RWPE2 (cell line): ENCODE measurements at places on chromosomes 7 and 10.
A peak's percentile ranks its signal among the peaks of the same experiment; 100 is the strongest.

- no peak for DNase-seq
Measured at GRCh38 chr10:88383276-88383675, 199.8 kb downstream of the RNLS start.

- DNase-seq, result no peak
Measured at GRCh38 chr10:71486484-71487114, 89.9 kb downstream of the CDH23 start.

GRCh38 chr7:150959739-150960734 lies 18.1 kb downstream of the KCNH2 start:
- DNase-seq, result no peak

- DNase-seq, result no peak
Measured at GRCh38 chr10:127619546-127620325, 70.6 kb downstream of the NPS start.

GRCh38 chr10:14953424-14954000 lies 384 bp downstream of the DCLRE1C start:
- DNase-seq, result peak; percentile 51

- no peak for DNase-seq
Measured at GRCh38 chr10:119759832-119760231, 34.0 kb downstream of the INPP5F start.

GRCh38 chr10:109622566-109622965 lies 300.7 kb downstream of the XPNPEP1 start:
- DNase-seq, result no peak

- DNase-seq, result no peak
Measured at GRCh38 chr7:131225619-131226513, 101.8 kb upstream of the MKLN1 start.

DNA sequence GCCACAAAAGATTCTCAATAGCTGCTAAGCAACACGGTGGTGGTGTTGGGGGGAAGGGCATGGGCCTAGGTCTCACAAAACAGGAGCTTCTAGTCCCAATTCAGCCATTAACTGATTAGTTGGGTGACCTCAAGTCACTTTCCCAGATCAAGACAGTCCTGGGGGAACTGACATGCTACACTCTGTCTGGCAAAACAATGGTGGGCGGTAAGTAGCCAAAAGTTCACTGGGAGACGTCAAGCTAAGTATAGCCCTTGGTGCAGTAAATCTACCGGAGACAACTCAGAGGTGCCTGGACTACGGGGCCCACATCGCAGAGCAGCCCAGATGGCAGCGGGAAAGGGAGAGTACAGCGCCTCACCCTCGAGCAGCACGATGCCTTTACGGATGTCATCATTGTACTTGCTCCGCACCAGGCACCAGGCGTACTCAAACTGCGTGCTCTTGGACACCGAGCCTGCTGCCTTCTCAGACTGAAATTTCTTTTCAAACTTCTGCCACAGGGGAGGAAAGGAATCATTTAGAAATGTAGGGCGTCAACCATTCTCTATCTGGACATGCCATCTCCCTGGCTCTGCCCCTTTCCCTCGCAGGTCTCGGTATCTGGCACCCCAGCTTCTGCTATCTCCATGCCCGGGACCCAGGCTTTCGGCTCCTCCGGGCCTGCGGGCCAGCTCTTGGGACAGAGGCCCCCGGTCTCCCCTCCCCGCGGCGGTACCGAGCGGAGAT lies 1.1 kb downstream of the FIS1 start:
- no peak for DNase-seq

GRCh38 chr7:140439359-140439758 lies 35.5 kb downstream of the RAB19 start:
- no peak for DNase-seq

DNA sequence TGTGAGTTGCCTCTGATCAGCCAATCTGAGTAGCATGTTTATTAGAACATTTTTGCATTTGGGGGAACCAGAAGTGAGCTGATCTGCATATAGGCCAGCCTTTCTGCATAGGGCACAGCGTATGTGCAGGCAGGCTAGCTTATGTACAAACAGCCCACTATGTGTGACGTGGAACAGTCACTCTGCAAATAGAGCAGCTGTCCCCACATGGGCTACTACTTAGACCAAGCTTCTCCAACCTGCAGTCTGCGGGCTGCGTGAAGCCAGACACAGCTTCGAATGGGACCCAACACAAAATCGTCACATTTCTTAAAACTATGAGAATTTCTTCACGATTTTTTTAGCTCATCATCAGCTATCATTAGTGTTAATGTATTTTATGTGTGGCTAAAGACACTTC lies 134.1 kb upstream of the FAM20C start:
- no peak for DNase-seq

DNA sequence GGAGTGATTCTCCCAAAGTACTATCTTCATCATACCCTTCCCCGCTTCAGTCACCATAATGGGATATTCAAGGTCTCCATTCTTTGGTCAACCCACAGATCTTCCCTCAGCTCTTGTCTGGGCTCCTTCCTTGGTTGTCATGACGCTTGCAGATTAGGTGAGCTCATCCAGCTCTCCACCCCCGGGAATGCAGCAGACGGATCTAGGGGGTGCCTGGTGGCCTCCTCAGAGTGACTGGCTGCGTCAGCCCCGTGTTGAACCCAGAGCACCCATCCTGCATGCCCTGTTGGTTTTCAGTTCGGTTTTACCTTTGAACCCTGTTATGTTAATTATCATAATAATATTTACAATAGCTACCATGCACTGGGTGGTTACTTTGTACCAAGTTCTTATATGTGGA lies 6.4 kb downstream of the NEURL1 start:
- no peak for DNase-seq

GRCh38 chr10:127462643-127463295 lies 86.3 kb upstream of the NPS start:
- DNase-seq, result no peak

- no peak for DNase-seq
Measured at GRCh38 chr10:121244818-121245217, 353.4 kb downstream of the FGFR2 start.

DNA sequence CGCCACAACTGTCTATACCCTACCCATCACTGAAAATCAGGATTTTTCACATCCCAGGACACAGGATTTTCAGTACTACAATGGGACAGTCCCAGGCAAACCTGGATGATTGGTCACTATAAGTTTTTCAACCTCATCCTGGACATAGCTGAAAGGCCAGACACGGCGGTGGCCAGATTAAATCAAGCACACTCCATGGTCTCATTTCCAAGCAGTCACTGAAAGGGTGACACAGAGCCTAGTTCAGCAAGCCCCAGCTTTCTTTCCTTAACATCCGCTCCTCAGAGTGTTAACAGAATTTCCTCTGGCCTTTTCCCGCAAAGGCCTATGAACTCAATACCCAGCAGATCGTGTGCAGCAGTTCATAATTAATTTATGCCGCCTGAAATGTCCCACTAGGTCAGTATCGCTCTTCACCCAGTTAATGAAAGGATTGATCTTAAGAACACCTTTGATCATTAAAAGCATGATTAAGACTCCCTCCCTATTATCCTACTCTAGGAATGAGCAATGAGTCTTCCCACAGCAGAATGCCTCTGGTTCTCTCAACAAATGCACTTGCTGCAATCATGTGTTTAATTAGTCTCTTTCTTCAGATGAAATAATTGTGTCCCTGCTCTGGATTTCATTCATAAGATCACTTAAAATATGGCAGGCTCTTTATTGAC lies 104.0 kb upstream of the NANOS1 start:
- no peak for DNase-seq

DNA sequence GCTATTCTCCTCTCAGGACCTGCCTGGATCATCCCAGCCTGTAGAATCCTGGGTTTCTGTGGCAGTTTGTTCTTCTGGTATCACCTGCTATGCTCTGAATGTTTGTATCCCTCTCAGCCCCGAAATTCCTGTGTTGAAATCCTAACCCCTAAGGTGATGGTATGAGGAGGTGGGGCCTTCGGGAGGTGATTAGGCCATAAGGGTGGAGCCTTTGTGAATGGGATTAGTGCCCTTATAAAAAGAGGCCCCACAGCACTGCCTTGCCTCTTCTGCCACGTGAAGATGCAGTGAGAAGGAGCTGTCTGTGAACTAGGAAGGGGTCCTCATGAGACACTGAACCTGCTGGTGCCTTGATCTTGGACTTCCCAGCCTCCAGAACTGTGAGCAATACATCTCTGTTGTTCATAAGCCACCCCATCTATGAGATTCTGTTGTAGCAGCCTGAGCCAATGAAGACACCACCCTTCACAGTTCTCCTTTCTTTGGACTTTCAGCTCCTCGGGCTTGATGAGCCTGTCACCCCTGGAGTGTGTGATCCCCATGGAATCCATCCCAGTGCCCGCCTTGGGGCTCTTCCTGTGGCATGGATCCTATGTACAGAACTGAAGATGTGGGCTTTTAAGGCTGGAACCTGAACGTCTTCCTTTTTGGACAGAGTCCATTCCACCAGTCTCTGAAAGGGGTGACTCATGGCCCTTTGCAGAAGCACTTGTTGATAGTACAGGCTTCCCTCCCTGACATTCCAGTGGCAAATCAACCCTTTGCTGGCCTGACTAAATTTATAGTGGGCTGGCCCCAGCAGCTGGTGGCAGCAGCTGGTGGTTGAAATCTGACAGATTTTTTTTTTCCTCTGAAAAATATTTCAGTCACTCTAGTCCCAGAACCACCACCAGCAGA lies 138.0 kb downstream of the TACC2 start:
- no peak for DNase-seq

DNA sequence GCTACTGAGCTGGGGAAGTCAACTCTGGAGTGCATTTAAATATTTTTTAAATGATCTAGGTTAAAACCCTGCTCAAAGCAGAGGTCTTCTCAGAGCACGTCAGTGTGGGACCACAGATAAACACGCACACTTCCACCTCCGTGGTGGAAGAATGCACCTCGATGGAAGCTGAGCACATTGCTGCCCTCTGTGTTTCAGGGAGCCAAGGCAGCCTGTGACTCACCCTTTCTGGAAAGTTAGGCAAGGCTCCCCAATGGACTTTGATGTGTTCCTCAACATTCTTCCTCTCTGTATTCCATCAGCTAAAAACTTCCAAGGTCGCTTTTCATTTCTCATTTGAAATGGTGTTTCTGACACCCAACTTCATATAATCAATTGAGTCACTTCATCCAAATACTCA lies 170.8 kb upstream of the KMT2E start:
- DNase-seq, result no peak

- DNase-seq, result no peak
Measured at GRCh38 chr7:6175645-6176044, 96.8 kb downstream of the CYTH3 start.

DNA sequence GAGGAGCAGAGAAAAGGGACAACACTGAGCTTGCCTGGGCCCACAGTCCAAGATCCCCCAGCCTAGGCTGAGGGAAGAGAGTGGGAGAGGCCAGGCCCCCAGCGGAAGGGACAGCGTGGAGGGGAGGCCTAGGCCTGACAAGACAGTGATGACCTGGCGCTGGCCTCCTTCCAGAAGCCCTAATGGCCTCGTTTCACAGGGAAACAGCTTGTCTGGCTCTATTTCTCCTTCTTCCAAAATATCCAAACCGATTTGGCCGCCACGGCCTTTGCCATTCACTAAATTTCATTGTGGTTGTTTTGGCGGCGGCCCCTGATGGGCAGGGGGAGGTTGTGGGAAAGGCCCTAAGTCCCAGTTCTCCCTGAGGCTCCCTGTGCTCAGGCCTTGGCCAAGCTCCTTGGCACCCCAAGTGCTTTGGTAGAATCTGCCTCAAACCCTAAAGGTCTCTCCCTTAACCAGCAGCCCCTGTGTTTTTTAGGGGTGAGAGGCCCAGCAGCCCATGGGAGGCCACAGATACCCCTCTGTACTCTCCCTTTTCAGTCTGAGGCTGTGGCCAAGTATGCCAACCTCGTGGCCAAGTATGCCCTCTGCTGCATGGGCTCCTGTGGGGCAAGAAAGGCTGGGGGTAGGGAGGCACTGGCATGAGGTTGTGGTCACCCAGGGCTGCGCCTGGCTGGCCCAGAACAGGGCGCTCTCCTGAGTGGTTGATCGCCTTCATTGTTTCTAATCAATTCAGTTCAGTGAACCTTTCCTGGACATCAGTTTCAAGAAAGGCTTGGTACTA lies 37.3 kb downstream of the PAX2 start:
- no peak for DNase-seq

DNA sequence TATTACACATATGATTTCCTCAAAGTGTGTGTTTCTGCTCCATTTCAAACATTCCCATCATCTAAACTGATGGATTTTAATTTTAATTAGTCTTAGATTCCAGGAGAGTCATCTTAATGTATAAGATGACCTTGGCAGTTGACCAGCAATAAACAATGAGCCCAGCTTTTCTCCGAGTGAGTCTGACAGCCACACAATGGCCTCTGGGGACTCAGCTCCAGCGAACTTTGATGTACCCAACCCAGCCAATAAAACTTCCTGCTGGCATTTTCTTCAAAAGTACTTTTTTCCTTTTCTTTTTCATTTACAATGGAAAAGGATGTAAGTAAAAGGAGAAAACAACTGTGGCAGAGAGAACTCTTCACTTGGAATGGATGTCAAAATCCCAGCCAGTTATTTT lies 139.1 kb upstream of the CTBP2 start:
- DNase-seq, result no peak

- no peak for DNase-seq
Measured at GRCh38 chr10:54772468-54773122, 28.4 kb downstream of the PCDH15 start.

GRCh38 chr7:121343302-121343701 lies 14.5 kb downstream of the WNT16 start:
- DNase-seq, result no peak
